BJ (cell line): ENCODE measurements at places on chromosomes 7 and 10.

DNA sequence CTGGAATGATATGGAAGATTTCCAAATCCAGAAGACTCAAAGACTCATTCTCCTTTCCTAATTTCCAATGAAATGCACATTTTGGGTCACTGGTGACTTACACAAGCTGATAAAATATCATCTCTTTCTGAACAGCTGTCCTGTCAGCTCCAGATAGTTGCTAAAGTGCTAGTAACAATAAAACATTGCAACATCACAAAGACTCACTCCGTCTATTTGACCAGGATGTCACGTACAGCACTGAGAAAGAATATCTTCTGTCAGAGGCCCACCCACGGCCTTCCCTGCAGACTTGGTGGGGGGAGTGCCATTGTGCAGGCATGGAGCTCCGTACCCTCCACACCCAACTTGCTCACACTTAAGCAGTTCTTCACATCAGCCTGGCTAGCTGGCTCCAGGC lies 78.9 kb upstream of the EGR2 start:
- DNase-seq, result peak; percentile 26

- no peak for DNase-seq
Observed at GRCh38 chr7:123433665-123434064, 100.7 kb downstream of the IQUB start.

DNA sequence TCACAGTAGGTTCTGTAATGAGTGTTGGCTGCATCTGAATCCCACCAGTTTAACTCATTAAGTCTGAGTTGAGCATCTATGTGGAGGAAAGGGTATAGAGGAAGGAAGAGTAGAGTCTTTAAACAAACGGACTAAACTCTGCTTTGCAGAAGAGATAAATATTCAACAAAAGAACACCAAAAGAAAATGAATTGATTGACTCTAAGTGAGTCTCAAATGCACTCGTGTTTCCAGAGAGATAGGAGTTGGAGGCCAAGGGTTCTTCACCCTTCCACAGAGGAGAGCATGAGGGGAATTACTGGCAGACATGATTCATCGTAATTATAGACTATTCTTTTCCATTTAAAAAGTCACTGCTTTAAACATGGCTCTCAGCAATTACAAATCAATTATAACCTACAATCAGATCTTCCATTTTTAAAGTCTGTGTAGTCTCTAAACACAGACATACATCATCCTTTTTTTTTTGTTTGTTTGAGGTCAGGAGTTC lies 56.3 kb downstream of the PLPP4 start:
- no peak for DNase-seq

DNA sequence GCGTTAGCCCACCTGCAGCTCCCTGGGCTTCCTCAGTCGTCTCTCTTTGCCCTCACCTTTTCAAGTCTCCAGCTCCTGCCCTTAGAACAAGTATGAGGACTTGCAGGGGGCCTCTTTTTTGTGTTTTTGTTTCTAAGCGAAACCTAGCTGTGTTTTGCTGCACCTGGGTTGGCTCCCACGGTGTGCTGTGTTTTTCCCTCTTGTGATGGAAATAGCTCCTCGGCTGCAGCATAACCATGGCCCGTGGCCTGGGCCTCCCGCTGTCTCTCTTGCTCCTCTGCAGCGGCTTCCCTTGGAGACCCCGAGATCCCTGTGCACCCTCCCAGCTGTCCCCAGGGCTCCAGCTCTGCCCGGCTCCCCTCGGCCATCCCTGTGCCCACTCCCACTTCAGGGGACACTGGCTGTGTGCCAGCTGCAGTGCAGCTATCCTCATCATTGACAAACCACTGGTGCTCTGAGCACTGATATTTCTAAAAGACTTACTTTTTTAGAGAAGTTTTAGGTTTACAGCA lies 75.6 kb upstream of the TCERG1L start:
- no peak for DNase-seq

- DNase-seq, result peak; percentile 81
Observed at GRCh38 chr10:17665747-17666146, 21.8 kb downstream of the STAM start.

GRCh38 chr7:49845626-49846025 lies 72.2 kb downstream of the VWC2 start:
- no peak for DNase-seq

DNA sequence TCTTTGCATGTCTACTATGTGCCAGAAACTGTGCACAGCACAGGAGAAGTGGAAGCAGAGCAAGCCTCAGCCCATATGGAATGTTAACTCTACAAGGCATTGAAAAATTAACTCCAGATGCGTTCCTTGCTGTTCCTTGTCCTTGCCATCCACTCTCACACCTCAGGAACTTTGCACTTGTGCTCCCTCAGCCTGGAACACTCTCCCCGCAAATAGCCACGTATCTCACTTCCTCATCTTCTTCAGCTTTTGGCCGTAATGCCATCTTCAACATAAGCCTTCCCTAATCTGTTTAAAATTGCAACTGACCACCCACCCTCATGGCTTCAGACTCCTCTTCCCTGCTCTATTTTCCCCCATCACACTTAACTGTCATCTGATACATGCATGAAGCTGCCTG lies 83.2 kb upstream of the CAPZA2 start:
- no peak for DNase-seq

DNA sequence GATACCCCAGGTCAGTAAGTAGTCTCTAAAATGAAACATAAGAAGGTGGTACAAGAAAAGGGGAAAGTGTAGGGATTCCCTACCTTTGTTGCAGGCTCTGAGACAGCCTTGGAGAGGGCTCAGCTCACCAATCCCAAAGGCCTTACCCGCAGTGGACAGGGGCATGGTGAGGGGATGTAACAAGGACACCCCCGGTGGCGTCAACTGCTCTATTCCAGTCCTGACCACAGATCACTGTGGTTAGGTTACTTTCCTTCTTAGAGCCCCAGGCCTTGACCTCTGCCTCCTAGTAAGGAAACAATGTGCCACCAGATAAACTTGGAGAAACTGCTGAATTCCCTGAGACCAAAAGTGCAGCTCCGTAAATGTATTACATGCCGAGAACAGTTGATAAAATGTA lies 17.5 kb downstream of the PLXNA4 start:
- DNase-seq, result no peak

DNA sequence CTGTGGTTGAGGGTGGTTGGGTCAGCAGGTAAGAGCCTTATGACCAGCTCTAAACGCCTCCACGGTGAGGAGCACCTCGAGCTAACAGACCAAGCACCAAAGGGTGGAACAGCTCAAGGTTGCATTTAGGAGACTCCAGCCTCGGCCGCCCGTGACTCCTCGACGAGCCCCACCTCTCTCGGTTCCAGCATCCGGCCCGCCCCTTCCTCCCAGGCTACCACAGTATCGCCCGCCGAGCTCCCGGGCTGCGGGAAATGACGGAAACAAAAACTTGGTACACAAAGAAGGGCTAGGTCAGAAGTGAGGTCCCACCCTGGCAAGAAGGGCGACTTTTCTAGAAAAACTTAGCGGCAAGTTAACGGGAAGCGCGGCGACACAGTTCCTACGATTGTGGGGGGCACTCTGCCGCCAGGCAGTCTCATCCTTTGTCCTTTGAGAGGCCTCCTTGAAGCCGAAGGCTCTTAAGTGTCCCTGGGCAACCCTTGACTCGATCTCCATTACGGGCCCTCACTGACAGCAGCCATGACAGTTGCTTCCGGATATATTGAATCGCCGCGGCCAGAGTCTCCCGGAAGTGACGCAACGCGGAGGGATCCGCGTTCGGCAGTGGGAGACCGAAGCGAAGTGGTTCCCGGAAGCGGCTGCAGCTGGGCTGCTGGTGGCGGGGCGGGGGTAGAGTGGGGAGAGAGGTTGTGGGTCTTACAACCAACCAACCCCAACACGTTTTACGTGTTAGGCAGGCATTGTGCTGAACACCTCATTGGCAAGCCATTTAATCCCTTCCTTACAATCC lies 40.2 kb upstream of the ZNF518A start:
- peak; percentile 56 for DNase-seq

GRCh38 chr7:124276005-124276622 lies 243.2 kb upstream of the TMEM229A start:
- no peak for DNase-seq

GRCh38 chr7:73681031-73681430 lies 2.2 kb downstream of the DNAJC30 start:
- DNase-seq, result no peak

- DNase-seq, result no peak
Observed at GRCh38 chr7:4185136-4185535, 497.0 kb upstream of the FOXK1 start.

DNA sequence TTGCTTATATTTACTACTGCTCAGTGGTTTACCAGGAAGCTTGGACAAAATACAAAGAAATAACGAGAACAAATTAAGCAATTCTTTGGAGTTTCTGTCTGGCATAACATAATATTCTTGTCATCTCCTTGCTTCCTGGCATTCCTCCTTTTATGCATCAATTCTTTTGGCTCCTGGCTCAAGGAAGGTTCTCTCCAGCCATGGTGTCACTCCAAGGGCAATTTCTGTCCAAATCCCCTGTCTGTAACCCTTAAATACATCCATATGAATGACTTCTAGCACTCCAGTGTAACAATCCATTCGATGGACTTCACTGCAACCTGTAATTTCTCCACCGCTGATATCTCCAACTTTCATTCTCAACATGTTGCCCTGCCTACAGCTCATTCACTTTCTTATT lies 617.7 kb upstream of the ANKRD30A start:
- no peak for DNase-seq

DNA sequence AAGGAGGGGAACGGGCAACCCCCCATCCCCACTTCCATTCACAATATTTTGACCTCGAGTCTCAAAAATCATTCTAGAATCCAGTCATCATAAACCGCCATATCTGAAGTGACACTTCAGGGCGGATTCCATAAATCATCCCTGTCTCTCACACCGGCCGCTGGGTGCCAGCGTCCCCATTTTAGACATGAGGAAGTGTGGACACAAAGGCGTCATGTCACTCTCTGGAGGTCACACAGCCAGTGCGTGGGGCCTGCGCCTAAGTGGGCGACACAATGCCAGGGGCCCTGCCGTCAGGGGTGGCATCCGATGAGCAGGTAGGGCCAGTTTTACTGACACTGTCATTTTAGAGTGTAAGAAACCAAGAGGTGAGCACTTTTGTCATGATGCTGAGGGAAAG lies 19.5 kb downstream of the KCNH2 start:
- DNase-seq, result no peak

DNA sequence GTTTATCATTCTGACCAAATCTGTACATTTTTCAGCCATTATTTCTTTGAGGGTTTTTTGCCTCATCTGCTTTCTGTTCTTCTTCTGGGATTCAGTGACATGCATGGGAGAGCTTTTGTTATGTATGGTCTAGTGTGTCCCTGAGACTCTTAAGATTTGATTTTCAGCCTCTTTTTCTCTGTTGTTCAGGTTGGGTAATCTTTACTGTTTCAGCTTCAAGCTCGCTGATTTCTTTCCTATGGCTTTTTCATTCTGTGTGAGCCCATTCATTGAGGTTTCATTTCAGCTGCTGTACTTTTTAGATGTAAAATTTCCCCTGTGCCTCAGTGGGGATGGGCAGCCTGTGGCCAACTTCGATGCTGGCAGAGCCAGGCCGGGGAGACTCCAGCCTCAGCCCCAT lies 38.1 kb downstream of the FOXK1 start:
- DNase-seq, result no peak

DNA sequence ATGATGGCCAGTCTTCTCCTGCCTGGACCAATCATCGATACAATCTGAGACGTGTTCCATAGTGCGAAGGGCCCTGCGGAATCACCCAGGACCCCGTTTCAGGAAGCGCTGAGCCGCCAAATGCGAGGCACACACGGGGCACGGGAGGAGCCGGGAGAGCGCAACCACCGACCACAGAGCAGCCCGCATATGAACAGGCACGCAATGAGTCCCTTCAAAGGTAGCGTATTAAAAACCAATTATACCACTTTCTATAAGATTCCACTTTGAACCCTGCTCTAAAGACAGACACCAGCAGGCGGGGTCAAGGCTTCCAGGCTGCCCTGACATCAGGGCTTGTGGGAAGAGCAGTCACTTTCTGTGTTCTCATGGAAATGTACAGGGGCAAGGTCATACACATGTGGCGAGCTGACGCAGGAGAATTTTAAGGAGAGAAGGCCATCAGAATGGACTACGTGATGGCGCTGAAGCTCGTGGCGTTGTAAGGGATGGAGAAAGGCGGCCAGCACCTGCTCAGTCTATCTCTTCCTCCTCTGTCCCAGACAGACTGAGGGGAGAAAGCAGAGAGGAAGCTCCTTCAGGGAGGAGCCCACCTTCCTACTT lies 46.2 kb downstream of the AMZ1 start:
- no peak for DNase-seq

DNA sequence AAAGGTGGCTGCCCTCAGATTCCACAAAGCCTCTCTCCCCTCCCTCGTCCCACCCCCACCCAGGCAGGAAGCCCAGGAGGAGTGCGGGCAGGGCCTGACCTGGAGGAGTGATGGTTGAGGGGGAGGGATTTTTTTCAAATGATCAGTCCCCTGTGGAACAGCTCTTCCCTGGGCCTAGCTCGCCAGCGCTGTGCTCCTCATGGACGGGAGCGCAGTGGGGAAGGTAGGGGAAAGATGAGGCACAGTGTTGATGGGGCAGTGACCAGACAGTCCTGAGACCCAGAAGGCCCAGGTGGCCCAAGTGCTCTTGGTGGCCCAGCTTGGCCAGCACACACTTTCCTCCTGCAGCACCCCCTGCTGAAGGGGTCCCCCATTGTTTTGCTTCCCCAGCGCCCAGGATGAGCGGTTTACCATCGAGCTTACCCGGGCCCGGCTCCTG lies 8.5 kb downstream of the SAP25 start:
- DNase-seq, result no peak

DNA sequence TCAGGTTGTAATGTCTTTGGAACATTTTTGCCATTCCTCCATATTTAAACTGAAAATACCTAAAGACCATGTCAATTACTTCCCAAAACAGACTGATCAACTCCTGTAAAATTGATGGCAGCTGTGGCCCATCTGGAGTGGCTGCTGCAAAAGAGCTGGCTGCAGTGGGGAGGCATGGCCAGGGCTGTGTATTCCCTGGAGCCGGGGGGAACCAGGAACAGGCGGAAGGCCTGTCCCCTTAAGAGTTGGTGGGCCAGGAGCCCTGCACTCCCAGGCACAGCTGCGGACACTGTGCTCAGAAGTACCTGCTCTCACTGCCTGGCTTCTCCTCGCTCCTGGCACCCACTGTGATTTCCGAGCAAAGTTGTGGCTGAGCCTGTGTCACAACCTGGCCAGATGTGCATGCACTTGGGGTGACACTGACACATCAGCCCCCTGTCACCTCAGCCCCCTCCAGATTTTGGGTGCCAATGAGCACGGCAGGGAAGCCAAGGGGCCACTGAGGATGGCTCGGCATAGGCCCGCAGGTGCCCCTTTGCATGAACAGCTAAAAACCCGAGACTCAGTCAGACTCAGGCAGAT lies 116.1 kb downstream of the DGKB start:
- no peak for DNase-seq

DNA sequence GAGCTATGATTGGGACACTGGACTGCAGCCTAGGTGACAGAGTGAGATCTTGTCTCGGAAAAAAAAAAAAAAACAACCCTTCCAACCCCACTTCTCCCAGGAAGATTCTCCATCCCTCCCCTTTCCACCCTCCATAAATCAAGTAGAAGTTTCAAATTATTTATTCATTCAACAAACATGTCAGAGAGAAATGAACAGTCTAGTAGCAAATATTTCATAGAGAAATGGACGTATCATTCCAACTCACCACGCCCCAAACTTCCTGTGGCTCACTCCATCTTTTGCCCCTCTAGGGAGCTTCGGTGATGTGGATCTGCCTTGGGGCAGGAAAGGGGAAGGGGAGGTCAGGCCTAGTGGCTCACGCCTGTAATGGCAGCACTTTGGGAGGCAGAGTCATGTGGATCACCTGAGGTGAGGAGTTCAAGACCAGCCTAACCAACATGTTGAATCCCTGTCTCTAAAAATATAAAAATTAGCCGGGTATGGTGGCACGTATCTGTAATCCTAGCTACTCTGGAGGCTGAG lies 638 bp upstream of the TRAPPC14 start:
- no peak for DNase-seq

- DNase-seq, result no peak
Observed at GRCh38 chr10:29839826-29840515, 205.2 kb upstream of the SVIL start.
